GM12864 (cell line): ENCODE measurements at places on chromosomes 12 and 14.

GRCh38 chr12:4725057-4725456 is 4.9 kb downstream of the GALNT8 start:
- DNase-seq = no peak

DNA sequence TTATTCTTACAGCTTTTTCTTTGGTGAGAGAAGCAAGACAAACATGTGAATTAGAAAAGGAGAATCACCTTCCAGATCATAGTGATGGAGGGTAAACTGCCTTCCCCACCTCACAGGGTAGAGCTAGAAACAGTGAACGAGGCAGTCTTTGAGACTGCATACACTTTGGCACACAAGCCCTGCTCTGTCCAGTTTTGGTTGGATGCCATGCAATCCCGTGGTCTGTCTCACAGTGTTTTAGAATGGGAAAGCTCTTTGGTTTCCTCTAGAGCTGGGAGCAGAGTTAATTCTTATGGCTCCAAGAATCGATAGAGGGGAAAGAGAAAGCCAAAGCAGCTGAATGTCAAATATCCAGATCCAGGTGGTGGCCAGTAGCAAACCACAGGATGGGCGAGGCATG is 21.9 kb downstream of the TDP1 start:
- DNase-seq = no peak

GRCh38 chr12:62848418-62848817 is 86.5 kb downstream of the PPM1H start:
- DNase-seq = no peak

- DNase-seq = no peak
Measured at GRCh38 chr12:92905258-92905810, 23.8 kb downstream of the EEA1 start.

DNA sequence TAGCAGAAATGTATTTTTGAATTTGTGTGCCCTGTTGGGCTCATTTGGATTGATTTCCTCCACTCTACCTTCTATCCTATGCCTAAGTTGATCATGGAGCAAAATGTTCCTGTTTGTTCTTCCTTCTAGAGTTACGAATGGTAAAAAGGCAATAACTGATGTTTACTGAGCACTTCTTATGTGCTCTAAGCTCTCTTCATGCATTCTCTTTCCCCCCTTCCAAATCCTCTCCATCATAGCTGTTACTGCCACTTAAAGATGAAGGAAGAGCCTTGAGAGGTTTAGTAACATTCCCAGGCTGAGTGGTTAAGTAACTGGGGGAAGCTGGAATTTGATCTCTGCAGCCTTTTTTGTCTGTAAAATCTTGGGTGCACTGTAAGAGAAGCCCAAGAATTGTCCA is 60.1 kb downstream of the CHST11 start:
- DNase-seq = no peak

DNA sequence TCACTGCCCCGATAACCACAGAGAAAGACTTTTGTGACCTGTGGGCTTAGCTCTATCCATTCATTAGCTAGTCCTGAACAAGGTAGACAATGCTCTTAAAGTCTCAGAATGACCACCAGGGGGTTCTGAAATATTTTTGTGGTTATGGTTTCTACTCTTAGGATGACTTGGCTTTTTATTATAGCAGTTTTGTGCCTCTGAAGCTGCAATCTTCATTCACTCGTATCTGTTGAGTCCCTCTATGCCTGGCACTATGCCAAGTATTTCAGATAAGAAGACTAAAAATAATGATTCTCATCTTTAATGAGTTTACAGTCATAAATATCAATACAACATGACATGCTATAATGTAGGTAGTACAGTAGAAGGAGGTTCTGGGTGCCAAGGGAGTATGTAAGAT is 130.8 kb upstream of the TRHDE start:
- peak; percentile 25 for DNase-seq

DNA sequence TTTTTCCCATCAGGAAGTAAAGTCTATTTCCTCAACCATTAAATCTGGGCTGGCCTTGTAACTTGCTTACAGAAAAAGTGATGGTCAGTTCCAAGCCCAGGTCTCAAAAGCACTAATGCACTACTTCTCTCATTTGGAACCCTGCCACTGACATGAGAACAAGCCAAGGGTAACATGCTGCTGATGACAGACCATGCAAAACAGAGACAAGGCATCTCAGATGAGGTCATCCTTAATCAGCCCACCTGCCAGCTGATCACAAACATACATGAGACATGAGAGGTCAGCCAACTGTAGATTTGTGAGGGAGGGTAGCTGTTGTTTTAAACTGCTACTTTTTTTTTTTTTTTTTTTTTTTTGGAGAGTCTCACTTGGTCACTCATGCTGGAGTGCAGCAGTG is 16.2 kb downstream of the TWF1 start:
- DNase-seq = no peak

GRCh38 chr12:12445165-12445881 is 88.4 kb downstream of the BORCS5 start:
- DNase-seq = no peak

DNA sequence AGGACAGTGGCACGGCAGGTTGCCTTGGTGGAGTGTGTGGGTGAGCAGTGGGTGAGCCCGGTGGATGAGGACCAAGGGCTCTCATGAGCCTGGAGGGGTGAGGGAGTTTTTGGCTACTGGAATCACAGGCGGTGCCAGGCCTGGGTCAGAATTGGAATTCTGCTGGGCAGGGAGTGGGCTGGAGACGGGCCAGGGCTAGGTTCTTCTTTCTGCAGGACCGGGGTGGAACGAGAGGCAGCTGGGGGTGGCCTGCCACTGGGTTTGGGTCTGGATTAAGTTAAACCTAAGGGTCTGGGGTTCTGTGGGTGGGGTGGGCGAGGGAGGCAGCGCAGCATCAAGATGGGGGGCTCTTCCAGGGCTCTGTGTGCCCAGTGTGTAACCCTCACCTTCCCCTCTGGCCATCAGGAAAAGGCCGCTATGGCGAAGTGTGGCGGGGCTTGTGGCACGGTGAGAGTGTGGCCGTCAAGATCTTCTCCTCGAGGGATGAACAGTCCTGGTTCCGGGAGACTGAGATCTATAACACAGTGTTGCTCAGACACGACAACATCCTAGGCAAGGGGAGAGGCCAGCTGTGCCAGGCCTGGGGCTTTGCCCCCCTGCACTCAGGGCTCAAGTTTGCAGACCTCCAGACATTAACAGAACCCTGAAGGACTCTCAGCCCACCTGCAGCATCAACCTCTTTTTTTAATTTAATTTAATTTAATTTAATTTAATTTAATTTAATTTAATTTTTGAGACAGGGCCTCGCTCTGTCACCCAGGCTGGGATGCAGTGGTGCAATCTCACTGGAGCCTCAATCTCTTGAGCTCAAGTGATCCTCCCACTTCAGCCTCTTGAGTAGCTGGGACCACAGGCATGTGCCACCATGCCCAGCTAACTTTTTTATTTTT is 7.0 kb downstream of the ACVRL1 start:
- DNase-seq = no peak

GRCh38 chr14:99230208-99231151 is 41.5 kb downstream of the BCL11B start:
- DNase-seq = no peak

DNA sequence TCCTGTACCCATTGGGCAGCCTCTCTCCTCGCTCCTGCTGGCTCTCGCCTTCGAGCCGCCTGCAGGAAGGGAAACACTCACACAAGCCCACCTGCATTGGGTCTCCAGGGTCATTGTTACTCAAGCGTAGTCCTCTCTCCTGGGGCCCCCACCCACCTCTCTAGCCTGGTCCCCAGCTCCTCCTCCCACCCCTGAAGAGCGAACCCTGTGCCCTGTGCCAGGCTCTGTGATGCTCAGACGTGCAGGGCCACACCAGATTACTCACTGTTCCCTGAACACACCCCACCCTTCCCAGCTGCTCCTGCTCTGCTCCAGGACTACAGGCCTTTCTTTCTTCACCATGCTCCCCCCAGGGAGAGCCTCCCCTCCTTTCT is 88.1 kb downstream of the NINJ2 start:
- no peak for DNase-seq

- DNase-seq = no peak
Measured at GRCh38 chr14:36207500-36207899, 31.0 kb upstream of the PTCSC3 start.

- DNase-seq = no peak
Measured at GRCh38 chr14:58898655-58899316, 261.0 kb downstream of the DACT1 start.

- DNase-seq = no peak
Measured at GRCh38 chr14:56797003-56797568, 13.2 kb downstream of the OTX2 start.

GRCh38 chr12:7884689-7885088 is 12.0 kb upstream of the SLC2A14 start:
- DNase-seq = no peak

DNA sequence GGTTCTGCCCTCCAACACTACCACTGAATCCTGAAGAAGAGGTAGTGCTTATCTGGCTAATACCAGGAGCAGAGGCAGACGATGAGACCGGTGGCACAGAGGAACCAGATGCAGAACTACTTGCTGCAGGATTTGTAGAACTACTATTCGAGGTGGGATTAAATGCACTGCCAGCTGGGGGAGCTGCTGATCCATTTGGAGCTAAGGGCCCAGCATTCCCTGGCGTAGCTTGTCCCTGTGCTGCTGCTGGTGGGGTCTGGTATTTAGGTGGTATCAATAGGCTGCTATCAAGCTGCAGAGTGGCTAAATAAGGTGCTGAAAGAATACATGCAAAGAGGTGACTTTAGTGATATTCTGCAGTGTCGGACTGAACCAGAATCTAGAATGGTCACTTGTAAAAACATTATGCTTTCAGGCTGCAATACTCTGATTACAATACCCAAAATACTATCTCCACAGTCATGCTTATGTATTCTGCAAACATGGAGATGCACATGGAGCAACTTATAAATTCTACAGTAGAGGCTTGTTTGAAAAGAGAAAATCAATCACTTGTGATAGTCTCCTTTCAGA is 294.2 kb downstream of the MED13L start:
- DNase-seq = no peak

GRCh38 chr12:64688219-64688618 is 71.0 kb downstream of the GNS start:
- DNase-seq = no peak

GRCh38 chr12:51777973-51778372 is 70.5 kb downstream of the FIGNL2 start:
- no peak for DNase-seq

GRCh38 chr12:56546680-56547079 is 25.1 kb downstream of the RBMS2 start:
- DNase-seq = no peak

DNA sequence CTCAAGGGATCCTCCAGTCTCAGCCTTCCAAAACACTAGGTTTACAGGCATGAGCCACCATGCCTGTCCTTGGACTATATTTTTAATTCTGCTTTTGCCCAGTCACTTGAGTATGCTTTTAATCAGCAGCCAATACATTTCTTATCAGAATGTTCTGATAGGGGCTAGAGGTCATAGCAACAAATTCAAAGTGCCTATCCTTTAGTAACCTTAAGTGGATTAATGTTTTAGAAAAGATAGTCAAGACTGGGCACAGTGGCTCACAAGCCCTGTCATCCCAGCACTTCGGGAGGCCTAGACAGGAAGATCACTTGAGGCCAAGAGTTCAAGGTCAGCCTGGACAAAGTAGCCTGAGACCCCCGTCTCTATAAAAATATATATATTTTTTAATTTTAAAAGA is 37.1 kb downstream of the CKB start:
- no peak for DNase-seq

- no peak for DNase-seq
Measured at GRCh38 chr14:80426683-80427082, 215.4 kb upstream of the DIO2 start.

DNA sequence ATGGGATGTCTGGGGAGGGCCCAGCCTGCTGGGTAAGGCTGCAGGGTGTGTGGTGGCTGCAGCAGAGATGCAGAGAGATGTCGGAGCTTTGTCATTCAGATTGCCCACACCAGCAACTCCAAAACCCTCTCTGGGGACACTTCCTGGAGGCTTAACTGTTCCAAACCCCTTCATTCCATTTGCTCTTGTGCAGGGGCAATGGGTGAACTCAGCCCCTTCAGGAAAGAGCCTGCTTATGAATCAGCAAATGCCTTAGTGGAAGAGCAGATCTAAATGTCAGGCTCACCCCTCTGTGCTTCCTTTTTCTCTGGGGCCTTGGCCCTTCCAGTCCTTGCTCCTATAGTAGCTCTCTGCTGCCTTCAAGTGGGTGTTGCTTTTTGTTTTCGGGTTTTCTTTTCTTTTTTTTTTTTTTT is 36.7 kb upstream of the GPATCH2L start:
- DNase-seq = no peak

- DNase-seq = no peak
Measured at GRCh38 chr12:131340616-131341210, 370.2 kb upstream of the SFSWAP start.

DNA sequence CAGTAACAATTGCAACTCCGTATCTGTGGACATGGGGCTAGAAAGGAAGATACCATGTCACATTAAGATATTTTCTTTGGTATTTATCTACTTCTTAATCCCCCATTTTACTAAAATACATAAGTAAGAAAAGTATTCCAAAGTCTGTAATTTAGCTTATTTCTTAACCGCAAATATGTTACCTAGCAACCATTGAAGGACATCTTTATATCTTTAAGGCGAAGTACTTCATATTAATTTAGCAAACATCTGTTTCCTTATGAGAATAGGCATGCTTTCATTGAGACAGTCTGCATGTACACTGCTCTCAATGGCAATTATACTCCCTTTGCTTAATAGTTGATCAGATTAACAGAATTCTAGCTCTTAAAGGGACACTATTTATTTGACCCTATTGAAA is 88.8 kb downstream of the NAV3 start:
- no peak for DNase-seq

DNA sequence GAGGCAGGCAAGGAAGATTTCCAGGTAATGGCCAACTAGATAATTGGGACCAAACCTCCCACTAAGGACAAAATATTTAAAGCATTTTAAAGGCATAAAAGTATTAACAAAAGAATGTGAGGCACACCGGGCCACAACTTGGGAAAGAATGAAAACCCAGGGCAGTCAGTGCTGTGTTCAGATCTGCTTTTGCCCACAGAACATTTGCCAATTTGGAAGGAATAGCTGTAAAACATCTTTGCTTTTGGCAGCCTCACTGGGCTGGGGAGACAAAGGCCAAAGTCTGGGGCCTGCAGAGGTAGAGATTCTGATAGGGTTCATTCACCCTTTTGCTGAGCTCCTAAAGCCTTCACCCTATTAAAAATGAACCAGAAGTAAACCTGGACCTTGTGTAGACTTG is 82.3 kb downstream of the SYNE3 start:
- DNase-seq = no peak

DNA sequence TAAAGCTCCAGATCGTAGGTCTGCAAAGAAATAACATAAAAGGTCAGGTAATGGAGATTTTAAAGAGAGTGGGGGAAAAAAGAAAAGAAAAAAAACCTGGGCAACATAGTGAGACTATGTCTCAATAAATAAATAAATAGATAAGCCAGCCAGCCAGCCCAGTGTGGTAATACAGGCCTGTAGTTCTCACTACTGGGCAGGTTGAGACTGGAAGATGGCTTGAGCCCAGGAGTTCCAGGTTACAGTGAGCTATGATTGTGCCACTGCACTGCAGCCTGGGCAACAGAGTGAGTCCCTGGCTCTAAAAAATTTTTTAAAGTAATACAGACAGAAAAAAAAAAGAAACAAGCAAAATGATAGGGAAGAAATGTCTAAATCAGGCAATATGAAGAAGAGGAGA is 43.2 kb upstream of the BBS10 start:
- DNase-seq = no peak

- DNase-seq = no peak
Measured at GRCh38 chr12:116498471-116498870, 60.7 kb upstream of the MAP1LC3B2 start.

GRCh38 chr12:29304388-29304787 is 76.6 kb downstream of the ERGIC2 start:
- DNase-seq = no peak
